SJCRH30 (cell line): ENCODE measurements at places on chromosomes 5 and 9. TPM values are rescaled to one million over a fixed set of nuclear protein-coding genes. Genes with fewer than 3 reads are reported as not detected.

- no peak for DNase-seq
These were observed 2.7 kb downstream of the FOXB2 start for GRCh38 chr9:77021922-77022782.

DNA sequence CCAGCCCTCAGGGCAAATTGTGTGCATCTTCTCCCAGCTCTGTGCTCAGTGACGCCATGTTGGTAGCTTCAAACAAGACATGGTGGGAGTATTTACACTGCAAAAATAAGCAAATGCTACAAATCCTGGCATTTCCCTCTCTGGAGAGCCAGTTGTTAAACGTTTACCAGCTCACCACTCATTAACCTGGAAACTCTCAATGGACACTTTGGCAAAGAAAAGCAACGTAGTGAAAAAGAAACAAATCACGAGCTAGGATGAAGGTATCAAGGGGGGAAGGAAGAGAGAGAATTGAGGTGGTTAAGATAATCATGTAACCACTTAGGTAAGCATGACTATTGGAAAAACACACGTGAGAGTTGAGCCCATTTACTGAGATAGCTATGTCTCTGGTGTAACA is 72.5 kb downstream of the MRPS30 start:
- no peak for DNase-seq

SPACA9 gene
- 0.59 and 0.76 TPM in 2 replicates for total RNA-seq

- DNase-seq = no peak
These were observed 329.9 kb downstream of the KIF4B start for GRCh38 chr5:155343468-155343867.
